ENCODE measurements at places on chromosomes 3 and 15.

- no peak for DNase-seq
Observed at GRCh38 chr15:48175126-48175525, 3.0 kb downstream of the MYEF2 start.

- peak; percentile 21 for DNase-seq
Observed at GRCh38 chr3:143633816-143634215, 214.5 kb downstream of the SLC9A9 start.

DNA sequence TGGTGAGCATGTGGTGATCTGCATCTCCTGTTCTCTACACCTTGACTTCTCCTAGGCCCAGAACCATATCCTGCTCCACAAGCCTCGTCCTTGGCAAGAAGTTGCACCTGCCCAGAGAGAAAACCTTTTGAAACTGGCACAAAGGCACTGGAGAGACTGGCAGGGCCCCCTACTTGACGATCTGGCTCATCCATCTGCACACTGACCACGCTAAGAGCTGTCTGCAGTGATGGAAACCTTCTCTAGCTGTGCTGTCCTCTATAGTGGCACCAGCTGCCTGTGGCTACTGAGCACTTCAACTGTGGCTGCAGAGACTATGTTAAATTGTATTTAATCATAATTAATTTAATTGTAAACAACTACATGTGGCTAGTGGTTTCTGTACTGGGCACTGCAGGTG lies 26.2 kb upstream of the SRP14 start:
- no peak for DNase-seq

GRCh38 chr15:68644996-68645395 lies 66.2 kb downstream of the CORO2B start:
- DNase-seq: no peak

Measured in fibroblast of mammary gland (primary cell).